ENCODE measurements at places on chromosomes 7 and 10.

- no peak for DNase-seq
Observed at GRCh38 chr10:22222236-22223190, 4.7 kb upstream of the EBLN1 start.

GRCh38 chr7:20381406-20382034, 50.8 kb downstream of the ITGB8 start:
- DNase-seq: no peak

DNA sequence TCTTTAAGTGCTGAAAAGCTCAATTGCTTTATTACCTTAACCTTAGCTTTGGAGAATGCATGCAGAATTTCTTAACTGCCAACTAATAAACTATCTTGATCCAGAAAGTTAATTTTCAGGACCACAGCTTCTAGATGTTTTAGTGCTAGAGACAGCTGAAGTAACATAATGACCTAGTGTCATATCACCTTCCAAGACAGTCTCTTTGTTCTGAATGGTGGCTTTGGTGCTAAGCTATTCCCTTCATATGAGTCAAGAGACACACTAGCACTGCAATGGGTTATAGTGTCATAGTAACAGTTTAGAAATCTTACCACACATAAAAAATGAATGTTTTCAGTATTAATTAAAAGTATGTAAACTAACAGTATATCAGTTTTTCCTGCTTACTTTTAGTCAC, 115.4 kb upstream of the LRRN3 start:
- no peak for DNase-seq

DNA sequence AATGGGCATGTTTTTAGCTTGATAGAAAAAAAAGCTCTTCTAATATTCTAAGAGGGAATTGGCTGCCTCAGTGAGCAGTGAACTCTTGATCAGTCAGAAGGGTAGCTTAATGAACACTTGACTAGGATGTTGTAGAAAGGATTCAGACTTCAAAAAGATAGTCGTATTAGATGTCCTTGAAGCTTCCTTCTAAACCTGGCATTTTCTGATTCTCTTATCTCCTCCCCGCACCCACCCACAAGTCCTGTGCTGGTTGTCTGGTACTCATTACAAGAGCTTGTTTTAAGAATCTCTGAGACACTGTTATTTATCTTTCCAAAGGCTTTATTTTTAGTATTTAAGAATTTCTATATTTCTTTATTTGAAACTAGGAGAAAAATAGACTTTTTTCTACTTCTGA, 7.4 kb upstream of the SMIM30 start:
- DNase-seq: no peak

DNA sequence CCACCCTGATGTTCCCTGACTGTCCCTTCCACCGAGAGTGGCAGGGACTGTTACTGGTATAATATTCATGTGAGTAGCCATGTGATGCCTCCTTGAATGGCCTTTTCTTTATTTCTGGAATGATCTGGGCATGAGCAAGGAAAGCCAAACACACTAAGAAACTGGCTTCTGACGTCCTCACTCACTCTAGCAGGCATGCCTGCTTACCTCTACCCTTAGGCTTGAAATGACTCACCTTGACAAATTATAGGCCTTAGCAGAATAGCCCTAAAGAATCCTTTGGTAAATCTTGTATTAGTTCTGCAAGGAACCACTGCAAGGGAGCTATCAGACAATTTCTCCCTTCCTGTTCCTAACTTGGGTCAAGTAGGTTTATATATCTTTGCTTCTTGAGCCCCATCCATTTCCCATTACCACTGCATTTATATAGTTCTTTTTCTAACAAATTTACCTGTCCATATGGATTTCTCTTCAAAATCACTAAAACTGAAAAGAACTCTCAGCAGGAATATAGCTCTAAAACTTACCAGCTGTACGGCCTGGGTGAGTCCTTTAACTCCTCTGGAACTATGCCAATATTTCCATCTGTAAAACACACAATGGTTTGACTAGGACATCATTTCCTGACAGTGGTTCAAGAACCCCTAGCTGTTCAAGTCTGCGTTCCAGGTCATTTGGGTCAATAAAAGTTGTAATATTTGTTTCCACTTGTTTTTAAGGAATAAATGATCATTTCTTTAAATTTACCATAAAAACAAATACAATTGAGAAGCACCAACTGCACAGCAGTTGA, 13.0 kb upstream of the NDUFA5 start:
- DNase-seq: no peak

- DNase-seq: no peak
Observed at GRCh38 chr10:32954545-32955298, 3.3 kb downstream of the ITGB1 start.

- DNase-seq: no peak
Observed at GRCh38 chr10:79004311-79004710, 64.5 kb upstream of the ZMIZ1 start.

GRCh38 chr7:1609023-1609422, 39.2 kb upstream of the PSMG3 start:
- DNase-seq: no peak

- DNase-seq: no peak
Observed at GRCh38 chr10:101330631-101331225, 23.2 kb upstream of the BTRC start.

All from NCI-H2227 treated with DMSO at 0.1 percent for 48 hours (cell line).